Renal pelvis (tissue), 12 donors: ENCODE measurements at places on chromosomes 6 and 20. TPM values are rescaled to one million over a fixed set of nuclear protein-coding genes. Genes with fewer than 3 reads are reported as not detected.

C6orf89 gene
- polyA plus RNA-seq = 49.7 TPM

- DNase-seq = no peak
Measured at GRCh38 chr6:158066136-158066781, 84.6 kb downstream of the SYNJ2 start.

DNA sequence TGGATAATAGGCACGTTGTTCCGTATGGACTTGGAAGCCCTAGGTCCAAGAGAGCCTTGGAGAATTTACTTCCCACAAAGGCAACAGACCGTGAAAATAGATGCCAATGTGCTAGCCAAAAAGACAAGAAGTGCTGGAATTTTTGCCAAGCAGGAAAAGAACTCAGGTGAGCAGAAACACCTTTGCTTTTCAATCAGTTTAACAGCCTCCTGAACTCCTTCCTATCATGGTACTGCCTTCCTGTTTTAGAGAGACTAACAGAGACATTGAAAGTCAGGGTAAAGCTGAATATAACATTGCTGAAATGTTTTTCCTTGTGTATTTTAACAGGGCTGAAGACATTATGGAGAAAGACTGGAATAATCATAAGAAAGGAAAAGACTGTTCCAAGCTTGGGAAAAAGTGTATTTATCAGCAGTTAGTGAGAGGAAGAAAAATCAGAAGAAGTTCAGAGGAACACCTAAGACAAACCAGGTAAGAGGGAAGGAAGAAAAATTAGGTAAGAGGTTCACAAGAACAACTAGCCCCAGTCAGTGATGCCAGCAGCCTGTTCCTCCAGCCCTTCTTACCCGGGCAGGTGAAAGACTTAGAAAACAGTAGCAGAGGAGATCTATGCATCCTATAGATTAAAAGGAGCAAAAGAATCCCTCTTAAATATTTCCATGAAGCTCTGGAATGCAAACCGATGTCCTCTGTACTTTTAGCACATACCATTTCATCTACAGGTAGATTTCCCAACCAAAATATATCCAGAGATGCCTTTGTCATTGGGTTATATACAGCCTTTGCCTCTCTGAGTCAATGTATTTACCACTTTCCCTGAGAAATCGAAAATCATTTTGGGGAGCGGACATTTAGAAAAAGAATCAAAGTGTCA, 4.0 kb downstream of the EDN1 start:
- no peak for DNase-seq

DNA sequence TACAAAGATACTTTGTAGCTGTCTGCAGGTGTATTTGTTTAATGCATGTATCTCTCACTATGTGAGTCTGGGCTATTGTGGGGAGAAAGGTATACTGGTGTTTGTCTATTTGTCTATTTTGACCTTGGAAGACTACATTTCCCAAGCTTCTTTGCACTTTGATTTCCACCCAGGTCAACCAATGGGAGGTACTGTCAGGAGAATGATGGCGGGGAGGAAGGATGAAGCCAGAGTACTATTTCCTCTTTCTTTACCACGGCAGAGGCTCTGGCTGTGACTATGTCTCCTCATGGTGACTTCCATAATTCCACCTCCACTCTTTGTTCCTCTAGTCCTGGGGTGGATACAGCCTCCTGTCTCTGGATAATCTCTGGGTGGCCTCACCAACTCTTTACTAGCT, 23.1 kb downstream of the LBP start:
- no peak for DNase-seq

DNA sequence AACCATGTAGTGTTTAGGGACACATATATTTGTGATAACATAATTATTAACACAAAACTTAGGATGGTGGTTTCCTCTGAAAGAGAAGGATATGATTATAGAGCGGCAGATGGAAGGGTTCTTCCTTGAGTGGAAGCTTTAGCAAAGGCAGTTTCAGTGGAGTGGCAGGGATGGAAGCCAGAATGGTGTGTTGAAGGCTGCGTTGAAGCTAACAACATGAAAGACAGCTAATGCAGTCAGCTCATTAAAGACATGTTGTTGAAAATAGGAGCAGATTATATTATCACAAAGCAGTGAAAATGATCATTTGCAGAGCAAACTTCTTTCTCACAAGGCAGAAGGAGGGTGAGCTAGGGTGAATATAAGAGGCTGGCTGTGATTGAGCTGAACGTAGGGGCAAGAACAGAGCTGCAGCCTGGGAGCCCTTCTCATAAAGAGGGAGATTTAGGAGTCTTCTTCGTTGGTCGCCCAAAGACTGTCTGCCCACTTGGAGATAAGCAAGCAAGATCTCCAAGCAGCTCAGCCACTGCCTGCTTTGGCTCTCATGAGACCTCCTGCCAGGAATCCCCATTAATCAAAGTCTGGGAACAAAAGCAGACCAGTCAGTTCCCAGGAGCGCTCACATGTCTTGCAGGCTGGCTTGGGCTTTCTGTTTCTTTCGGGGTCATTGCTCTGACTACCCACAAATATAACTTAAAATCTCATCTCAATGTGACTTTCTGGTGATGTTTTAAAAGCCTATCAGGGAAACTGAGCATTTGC, 2.6 kb upstream of the ANKRD6 start:
- peak; percentile 14 for DNase-seq

DNA sequence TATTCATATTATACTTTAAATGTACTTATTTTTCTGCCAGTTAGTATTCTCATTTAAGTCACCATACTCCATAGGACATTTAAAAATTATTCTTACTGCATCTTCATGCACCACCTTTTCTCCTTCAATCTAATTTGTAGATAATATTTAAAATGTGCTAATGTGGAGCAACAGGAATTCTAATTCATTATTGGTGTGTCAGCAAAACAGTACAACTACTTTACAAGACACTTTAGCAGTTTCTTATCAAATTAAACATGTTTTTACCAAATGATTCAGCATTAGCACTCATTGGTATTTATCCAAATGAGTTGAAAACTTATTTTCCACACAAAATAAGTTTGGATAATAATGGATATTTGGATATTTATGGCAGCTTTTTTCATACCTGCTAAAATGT, 1041.8 kb upstream of the ADGRB3 start:
- DNase-seq = no peak

DNA sequence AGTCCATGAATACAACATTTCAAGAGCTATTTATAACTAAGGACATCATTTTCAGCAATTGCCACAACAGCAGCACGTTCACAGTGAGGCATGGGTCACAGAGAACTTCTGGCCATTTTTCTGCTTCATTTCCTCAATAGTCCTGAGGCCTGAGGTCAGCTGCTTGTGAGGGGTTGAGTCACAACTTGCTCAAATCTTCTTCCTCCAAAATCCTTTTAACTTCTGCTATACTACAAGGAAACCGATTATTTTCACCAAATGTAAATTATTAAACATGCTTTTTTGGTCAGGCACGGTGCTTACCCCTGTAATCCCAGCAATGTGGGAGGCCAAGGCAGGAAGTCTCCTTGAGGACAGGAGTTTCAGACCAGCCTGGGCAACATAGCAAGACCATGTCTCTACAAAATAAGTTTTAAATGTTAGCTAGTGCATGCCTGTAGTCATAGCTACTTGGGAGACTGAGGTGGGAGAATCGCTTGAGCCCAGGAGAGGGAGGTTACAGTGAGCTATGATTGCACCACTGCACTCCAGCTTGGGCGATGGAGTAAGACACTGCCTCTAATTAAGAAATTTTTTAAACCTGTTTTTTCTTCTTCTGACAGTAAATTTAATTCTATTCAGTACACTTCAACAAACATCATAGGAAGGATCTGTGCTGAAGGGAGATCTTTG, 11.1 kb upstream of the SLC16A10 start:
- DNase-seq = no peak

HDGFL1 gene
- not detected for polyA plus RNA-seq

GRCh38 chr6:53481323-53481722, 63.6 kb downstream of the GCLC start:
- DNase-seq = no peak

- DNase-seq = no peak
Measured at GRCh38 chr20:57686931-57687652, 22.7 kb downstream of the PMEPA1 start.

ESR1 gene
- 2.0 TPM for polyA plus RNA-seq

- DNase-seq = no peak
Measured at GRCh38 chr6:152543519-152543918, 93.6 kb downstream of the SYNE1 start.

DNA sequence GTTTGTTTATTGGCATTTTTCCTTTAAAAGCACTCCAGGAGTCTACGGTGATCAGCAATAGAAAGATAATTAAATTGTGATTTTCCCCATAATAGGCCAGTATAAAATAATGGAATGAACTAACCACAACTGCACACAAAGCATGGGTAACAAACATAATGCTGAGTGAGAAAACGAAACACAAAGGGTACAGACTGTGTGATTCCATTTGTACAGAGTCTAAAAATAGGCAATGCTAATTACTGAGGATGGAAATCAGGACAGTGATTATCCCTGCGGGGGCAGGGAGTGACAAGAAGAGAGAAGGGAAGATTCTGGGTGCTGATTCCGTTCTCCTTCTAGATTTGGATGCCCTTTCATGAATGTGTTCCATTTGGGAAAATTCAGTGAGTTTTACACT, 478.1 kb downstream of the PREX1 start:
- DNase-seq = no peak
